Astrocyte of the spinal cord (primary cell): ENCODE measurements at places on chromosomes 2 and 18.
A peak's percentile ranks its signal among the peaks of the same experiment; 100 is the strongest.

DNA sequence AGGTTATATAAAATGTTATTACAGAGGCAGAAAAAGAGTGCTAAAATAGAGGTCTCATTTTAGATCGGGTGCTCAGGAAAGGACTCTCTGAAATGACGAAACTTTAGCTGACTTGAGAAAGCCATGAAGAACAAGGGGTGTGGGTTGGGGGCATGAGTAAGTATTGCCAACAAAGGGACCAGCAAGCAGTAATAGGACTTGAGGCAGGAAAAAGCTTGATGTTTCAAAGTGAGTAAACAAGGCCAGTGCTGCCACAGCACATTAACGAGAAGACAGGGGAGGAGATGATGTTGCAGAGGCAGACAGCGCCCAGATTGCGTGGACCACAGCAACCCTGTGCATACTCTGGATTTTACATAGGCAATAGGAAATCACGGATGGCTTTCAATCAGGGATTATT is 318.8 kb downstream of the ZEB2 start:
- DNase-seq = no peak

GRCh38 chr2:145047554-145047953 is 527.6 kb upstream of the ZEB2 start:
- no peak for DNase-seq

- peak; percentile 1 for DNase-seq
Measured at GRCh38 chr18:78561757-78562510, 417.7 kb upstream of the SALL3 start.

DNA sequence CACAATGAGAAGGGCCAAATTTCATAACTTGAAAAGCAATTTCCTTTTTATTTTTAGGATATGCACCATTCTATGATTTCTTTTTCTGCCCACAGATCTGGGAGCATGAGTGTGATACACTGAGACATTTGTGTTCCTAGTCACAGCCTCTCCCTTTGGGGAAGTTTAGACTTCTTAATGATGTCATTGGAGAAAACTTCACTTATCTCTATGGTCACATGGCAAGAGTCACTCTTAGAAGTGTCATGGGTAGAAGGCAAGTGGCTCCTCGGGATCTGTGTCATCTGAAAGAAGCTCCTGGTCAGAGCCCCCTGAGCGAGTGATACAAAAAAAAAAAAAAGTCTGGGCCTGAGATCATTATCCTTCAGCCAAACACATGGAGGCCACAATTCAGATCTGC is 62.5 kb upstream of the LGALSL start:
- DNase-seq = no peak

GRCh38 chr2:185063761-185064160 is 465.4 kb downstream of the ZNF804A start:
- DNase-seq = no peak

DNA sequence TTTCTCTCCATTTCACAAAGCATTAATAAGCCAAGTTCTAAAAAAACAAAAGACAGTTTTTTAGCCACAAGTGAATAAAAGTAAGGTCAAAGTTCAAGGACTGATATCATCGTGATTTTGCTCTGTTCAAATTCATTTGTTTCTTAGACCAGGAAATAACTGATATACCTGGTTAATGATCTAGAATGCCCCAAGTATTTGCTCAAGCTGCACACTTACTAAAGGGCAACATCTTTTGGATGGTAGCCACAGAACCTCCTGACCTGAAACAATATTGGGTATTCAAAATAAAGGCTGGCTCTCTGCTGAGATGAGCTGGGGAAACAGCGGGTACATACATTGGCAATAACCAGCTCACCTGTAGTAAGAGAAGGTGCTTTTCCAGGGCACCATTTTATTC is 314.7 kb upstream of the LYPD1 start:
- DNase-seq = no peak

DNA sequence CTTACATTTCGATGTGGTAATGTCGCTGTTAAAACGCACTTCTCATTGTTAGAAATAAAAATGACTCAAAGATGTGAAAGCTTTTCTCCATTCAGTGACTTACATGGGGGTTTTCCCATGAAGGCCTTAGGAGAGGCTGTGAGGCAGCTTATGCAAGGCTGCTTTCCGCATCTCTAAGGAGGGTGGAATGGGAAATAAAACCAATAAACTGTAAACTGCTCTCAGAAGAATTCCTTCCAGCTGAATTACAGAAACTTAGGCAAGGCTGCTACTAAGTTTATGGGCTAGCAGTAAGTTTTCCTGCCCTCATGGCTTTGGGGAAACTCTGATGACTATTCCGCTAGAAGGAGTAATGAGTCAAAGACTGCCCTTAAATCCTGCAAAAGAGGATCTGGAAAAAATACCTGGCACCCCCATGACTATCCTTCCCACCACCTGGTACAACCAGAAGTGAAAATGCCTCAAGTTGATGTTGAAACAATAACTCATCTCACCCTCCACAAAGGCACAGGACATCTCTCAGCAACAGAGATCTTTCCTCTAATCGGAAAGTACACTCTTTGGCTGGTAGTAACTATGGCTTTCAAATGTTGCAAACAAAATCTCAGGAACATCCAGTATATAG is 97.7 kb upstream of the SMAD7 start:
- peak; percentile 58 for DNase-seq

DNA sequence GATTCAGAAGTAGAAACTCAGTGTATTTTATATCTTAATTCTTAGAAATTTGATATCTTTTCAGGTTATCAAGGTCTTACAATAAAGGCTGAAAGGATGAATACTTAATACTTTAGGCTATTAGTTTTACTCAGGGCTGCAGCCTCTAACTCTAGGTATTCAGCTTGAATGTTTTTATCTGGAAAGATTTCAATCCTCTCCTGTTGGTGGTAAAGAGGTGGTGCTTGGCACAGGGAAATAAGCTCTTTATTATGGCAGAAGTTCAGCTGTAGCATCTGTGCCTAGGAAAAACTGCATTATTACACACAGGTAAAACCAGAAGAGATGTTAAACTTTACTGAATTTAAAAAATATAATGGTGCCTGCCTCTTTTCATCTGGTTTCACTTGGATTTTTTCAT is 11.1 kb downstream of the ACVR2A start:
- no peak for DNase-seq

DNA sequence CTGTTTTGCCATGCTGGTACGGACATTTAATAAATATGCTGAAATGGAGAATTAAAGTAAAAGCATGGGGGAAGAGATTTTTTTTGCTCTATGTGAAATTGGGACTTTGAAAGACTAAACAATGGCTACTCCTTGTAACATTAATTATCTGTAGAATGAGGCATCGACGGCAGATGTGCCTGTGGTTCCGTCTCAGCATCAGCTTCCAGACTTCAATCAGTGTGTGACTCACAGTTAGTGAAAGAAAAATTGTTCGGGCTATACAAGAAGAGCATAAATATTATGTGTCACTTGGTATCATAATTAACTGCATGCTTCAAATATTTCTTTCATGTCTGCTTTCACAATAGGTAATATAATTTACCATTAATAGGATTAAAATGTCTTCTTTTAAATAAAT is 117.0 kb upstream of the SMIM21 start:
- DNase-seq = peak; percentile 37

DNA sequence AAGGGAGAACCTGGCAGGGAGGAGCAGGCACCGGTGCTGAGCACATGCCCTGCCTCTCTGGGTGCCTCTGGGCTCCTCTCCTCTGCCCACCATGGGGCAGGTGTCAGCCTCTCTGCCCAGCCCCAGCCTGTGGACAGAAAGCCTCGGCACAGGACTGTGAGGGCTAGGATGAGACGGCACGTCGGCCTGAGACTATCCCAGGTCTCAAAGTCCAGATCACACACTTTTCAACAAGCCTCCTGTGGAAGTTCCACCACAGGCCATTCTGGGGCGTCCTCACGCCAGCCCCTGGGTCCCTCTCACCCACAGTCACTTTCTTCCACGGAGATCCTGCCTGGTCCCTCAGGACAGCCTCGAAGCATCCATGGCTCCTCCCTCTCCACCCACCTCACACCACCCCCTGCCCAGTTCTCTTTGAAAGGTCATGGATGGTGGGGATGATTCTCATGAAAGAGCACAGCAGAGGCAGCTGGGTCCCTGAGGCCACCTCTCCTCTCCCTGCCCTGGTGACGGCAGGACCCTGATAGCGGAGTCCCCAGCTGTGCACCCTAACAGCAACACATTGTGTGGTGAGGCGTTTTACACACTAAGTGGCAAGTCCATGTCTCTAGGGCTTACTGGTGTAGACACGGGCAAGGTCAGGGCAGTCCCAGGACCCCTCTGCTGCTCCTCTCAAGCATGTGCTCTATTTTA is 569.4 kb upstream of the SALL3 start:
- DNase-seq = no peak

DNA sequence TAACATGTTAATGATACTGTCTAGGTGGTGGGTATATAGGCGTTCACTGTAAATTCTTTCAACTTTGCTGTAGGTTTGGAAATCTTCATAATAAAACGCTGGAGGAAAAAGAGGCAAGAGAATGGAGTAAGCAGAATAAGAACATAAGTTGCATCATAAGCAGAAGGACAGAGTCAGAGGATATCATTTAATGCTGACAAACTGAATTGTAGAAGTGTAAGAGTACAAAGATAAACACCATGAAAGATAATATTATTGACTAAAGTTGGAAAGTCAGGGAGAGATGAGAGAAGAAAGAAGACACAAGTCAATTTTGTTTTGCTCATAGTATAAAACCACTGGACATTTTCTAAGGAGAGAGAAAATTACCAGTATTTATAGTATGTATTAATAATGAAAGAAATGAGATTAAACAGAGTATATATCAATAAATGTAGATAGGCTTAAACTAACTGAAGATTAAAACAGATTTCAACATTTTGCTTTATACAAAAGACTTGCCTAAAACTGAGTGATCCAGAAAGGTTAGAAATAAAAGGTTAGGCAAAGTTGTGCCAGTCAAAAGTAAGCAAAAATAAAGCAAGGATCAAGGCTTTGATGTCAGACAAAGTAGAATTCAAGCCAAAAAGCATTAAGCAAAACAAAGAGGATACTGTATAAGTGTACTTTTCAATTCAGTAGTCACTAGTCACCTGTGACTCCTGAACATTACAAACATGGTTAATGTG is 42.4 kb upstream of the VIT start:
- no peak for DNase-seq

- peak; percentile 95 for DNase-seq
Measured at GRCh38 chr2:201798252-201798913, 8.0 kb upstream of the CDK15 start.

DNA sequence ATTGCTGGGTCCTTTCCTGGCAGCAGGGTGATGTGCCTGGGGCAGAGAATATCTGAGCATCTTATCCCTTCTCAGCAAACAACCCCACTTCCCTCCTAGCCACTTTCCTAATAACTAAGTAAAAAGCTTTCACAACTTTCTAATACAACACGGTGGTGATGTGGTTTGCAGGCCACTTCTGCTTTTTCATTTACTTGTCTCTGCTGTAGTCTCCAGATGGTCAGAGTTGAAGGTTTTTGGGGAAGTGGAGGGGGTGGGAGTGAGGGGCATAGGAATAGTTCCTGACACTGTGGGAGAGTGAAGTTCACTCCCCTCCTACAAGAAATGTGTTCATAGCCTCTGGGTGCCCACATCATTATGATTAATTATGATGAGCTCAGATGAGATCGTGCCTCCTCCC is 11.6 kb downstream of the OXER1 start:
- DNase-seq = no peak

DNA sequence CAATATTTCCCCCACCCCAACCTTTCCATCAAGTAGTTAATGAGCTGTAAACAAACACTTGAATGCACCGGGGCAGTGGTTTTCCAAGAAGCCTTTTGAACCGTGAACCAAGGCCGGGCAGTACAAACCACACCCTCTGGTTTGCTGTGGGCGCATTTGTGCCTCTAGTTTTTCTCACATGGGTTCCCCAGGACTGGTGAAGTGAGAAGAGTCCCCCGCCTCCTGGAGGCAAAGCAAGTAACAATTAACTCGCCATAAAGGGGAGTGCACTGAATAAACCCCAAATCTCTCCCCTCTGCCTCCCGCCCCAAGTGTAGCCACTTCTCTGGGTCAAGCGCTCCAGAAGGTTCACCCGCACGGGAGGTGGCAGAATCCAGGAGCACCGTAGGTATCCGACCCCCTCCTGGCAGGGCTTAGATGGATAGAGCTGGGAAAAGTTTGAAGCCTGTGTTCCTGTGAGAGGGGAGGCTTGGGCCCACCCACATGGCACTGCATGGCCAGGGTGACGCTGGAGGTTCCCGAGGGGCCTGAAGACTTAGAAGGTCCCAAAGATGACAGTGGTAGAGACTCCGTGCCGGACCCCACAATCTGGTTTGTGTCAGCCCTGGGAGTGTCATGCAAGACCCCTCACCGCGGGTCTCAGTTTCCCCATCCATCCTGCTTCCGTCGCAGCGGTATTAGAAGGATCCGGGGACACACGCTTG is 182.2 kb downstream of the SMAD2 start:
- DNase-seq = no peak

GRCh38 chr2:124258140-124258880 is 233.2 kb downstream of the CNTNAP5 start:
- DNase-seq = peak; percentile 29
